Left lung (tissue), 14 donors: ENCODE measurements at places on chromosomes 7 and 10. TPM values are rescaled to one million over a fixed set of nuclear protein-coding genes. Genes with fewer than 3 reads are reported as not detected.

Gene MCU
- 39.4 TPM for total RNA-seq

Gene HIPK2
- 42.8 TPM for total RNA-seq

- no peaks in the 10 kb centered on the region for H3K4me1 ChIP-seq
- H3K4me3 ChIP-seq = no peak overlapping the region
- DNase-seq = no peak
- no peak overlapping the region for H3K27ac ChIP-seq
- no peaks in the 10 kb centered on the region for H3K27me3 ChIP-seq
These were observed 520.1 kb downstream of the INHBA start for GRCh38 chr7:41182782-41183181.

- no peaks in the 10 kb centered on the region for H3K4me1 ChIP-seq
- H3K4me3 ChIP-seq = no peak overlapping the region
- H3K36me3 ChIP-seq = no peaks in the 10 kb centered on the region
These were observed 20.2 kb upstream of the ELFN1 start for GRCh38 chr7:1649751-1650326.

DNA sequence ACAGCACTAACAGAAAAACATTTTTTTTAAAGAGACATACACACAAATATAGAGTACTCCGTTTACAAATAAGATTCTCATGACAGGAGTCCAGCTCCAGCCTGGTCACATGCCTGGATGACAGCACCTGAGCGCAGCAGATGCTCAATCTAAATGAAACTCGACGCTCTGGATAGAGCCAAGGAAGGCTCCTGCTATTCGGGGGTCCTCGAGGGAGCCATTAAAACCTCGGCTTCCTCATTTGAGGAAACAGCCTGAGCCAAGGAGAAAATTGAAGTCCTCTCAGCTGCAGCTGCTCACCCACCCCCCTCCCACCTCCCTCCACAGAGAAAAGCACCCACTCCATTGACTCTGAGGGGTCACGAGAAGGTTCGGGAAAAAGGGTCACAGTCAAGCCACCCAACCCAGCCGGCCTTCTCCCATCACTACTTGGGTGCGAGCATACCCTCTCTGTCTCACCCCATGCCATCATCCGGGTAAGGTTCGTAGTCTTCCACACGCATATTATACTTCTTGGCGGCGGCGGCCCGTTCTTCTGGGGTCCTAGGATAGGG lies 673 bp downstream of the NDUFB8 start:
- peaks cover 22% of the 10 kb centered on the region for H3K4me1 ChIP-seq
- peak overlapping the region; percentile 50 for H3K27ac ChIP-seq
- peak overlapping the region; percentile 86 for H3K4me3 ChIP-seq
- no peaks in the 10 kb centered on the region for H3K27me3 ChIP-seq
- no peak for DNase-seq

Gene DNAH11
- total RNA-seq = 5.1 TPM

GRCh38 chr10:101875068-101875688 lies 31.6 kb upstream of the KCNIP2 start:
- H3K4me3 ChIP-seq = no peak overlapping the region
- H3K4me1 ChIP-seq = no peaks in the 10 kb centered on the region
- no peak for DNase-seq
- no peak overlapping the region for H3K27ac ChIP-seq
- no peaks in the 10 kb centered on the region for H3K36me3 ChIP-seq
- H3K27me3 ChIP-seq = no peaks in the 10 kb centered on the region
